ENCODE measurements at places on chromosomes 7 and 10.

DNA sequence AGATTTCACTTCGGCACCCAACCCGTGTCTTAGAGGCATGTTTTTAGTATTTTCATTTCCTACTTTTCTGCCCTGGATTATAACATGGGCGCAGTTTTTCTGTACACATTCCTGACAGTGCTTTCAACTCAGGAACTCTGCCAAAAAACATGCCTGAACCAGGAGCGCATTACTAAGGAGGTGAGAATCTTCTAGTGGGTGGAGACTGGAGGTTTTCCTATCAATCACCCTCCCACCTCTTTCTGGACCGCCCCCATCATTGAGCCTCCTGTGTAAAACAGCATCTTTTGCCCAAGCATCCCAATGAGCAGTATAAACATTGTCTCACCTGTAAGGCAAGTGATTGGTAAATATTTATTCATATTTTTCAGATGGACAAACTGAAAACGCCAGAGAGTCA is 53.2 kb downstream of the STK17A start:
- DNase-seq: no peak

DNA sequence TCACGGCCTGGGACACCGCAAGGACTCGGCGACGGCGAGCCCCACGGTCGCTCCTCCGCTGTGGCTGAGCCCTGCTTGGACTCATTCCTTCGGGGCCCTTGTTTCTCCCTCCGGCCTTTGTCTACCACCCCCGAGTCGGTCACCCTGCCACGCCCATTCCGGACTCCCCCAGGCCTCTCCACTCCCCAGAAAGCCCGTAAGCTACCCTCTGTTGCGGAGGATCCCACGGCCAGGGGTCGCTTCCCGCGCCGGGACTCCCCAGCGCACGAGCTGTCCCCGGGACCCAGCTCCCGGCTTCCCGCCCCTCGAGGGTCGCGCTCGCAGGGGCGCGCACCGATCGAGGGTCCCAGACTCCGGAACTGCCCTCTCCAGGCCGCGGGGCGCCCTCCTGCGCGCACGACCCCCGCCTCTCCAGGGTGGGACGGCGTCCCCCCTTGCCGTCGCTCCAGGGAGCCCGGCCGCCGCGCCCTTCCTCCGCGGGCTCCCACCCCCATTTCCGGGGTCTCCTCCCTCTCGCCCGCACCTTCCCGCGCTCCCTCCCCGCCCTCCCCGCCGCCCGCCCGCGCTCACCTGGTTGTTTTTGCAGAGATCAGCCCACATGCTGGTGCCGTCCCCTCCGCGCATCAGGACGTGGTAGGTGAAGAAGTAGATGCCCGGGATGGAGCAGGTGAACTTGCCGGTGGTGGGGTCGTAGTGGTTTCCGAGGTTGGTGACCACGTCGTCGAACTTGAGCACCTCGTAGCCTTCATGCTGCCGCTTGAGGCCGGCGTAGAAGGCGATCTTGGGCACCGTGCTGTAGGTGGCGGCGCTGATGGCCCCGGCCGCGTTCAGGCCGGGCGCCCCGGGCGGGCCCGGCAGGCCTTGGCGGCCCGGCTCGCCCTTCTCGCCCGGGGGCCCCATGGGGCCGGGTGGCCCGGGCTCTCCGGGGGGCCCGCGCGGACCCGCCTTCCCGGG is 1.5 kb downstream of the C1QL3 start:
- no peak for DNase-seq

GRCh38 chr10:26385443-26385842 is 52.7 kb upstream of the APBB1IP start:
- DNase-seq: no peak

GRCh38 chr10:61283066-61283465 is 170.1 kb downstream of the TMEM26 start:
- no peak for DNase-seq

GRCh38 chr10:7507887-7508726 is 97.3 kb upstream of the SFMBT2 start:
- no peak for DNase-seq

DNA sequence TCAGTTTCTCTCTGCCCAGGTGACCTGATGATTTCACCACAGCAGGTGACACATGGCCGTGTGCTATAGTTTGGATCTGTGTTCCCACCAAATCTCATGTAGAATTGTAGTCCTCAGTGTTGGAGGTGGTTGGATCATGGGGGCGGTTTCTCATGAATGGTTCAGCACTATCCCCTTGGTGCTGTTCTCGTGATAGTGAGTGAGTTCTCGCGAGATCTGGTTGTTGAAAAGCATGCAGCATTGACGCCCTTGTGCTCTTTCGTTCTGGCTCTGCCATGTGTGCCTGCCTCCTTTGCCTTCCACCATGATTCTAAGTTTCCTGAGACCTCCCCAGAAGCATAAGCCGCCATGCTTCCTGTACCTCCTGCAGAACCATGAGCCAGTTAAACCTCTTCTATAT is 85.2 kb upstream of the C1QL3 start:
- no peak for DNase-seq

DNA sequence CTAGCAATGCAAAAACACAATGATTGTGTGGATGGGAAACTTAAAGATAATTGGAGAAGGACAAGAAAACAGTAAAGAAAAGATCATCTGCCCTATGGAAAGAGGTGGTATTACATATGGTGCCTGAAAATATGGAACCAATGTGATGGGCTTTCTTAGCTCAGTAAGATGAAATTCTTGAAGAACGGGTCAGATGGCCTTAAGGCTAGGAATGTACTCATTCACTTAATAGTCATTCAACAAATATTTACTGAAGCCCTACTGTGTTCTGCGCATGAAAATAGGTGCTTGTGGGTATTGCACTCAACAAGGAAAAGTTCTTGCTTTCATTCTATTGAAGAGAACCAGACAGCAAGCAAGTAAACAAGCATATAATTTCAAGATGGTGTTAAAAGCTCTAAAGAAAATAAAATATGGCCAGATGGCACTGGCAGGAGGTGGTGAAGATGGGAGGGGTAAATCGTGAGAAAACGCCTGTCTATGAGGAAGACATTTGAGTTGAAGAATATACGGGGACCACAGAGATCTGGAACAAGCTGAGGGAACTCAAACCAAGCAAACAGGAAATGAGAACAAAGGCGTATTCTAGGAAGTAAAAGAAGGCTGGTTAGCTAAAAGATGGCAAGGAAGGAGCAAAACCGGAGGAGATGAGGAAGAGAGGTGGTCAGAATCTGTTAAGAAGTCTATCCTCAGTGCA is 179.7 kb downstream of the ANK3 start:
- no peak for DNase-seq

- peak; percentile 63 for DNase-seq
Measured at GRCh38 chr7:148286150-148286549, 304.4 kb upstream of the C7orf33 start.

DNA sequence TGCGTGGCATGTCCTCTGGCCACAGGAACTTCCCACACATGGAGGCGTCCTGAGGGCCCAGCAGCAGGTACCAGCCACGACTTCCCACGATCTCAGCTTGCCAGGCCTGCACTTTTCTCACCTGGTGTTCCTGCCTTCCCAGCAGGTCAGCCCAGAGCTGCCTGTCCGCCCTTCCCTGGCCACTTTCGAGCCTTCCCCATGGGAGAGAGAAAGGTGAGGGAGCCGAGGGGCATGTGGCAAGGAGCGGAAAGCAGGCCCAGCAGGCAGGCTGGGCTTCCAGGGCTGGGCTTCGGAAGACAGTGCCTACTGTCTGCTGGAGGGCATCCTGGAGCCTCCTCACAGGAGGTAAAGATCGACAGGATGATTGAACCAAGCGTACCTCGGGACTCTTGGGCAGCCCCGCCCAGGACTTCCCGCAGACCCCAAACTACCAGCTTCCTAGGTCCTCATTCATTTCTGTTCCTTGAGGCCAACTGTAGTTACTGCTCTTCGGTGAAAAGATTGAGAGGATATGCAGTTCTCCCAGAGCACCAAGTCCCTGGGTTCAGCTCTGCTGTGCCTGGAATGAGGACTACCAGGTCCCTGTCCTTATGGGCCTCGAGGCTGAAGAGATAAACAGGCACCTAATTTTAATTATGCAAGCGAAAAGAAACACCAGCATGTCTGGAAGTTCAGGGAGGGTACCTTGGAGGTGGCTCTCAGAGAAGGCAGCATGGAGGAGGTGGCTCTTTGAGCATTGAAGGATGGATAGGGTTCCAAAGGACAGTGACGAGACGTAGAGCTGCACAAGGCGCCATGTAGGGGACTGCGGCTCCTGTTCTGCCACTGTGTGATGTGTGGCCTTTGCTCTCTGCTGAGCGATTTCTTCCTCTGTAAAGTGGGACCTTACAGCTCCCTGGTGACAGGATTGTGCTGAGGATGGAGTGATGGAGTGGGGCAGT is 87.8 kb downstream of the ZMIZ1 start:
- no peak for DNase-seq

DNA sequence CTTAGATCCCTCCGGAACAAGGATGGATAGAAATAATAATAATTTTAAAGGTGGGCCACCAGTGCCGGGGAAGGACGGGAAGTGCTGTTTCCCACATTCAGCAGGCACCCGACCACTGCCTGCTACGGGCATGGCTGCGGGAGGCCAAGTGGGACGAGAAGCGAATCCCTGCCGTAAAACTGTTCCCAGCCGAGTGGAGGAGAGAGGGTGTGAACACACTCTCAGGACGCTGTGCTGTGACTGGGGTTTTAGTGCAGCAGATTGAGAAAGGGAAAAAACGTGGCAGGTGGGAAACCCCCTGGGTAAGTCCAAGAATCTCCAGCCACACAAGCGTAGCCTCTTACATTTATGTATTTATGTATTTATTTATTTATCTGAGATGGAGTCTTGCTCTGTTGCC is 158.8 kb downstream of the DNAJB6 start:
- no peak for DNase-seq

GRCh38 chr10:89001729-89002072 is 11.1 kb downstream of the FAS start:
- DNase-seq: no peak

- no peak for DNase-seq
Measured at GRCh38 chr7:143884969-143885559, 16.9 kb downstream of the TCAF1 start.

DNA sequence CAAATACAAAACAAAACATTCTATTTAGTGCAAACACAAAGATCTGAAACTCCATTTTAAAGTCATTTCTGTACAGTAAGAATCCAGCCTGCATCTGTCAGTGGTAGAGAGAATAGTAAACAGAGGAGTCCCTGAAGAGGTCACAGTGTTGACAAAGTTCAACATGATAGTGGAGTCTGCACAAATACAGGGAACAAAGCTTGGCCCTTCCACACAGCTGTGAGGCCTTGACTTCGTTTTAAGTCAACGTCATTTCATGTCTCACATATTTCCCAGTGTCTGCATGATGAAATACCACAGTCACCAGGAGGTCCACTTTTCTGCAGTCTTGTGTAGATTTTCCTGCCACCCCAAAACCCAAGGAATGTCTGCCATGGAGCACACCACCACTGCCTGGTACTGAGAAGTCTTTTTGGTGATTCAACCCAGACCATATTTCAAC is 33.0 kb downstream of the CYP26A1 start:
- no peak for DNase-seq

DNA sequence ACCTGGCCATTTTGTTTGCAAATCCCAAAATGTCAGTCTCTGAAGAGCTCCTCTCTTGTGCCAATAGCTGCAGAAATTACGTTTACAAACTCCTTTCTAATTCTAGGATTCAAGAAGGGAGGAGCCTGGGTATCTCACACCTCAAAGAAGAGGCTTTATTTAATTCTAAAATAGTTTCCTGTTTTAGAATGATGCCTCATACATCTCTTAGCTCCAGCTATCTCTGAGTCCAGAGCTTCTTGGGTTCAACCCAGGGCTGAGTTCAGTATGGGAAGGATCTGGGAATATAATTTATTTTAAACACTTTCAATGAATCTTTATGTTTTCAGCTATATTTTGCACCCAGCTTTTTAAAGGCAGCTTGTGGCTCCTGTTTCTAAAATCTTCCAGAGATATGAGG is 150.1 kb downstream of the CACNA2D1 start:
- no peak for DNase-seq

DNA sequence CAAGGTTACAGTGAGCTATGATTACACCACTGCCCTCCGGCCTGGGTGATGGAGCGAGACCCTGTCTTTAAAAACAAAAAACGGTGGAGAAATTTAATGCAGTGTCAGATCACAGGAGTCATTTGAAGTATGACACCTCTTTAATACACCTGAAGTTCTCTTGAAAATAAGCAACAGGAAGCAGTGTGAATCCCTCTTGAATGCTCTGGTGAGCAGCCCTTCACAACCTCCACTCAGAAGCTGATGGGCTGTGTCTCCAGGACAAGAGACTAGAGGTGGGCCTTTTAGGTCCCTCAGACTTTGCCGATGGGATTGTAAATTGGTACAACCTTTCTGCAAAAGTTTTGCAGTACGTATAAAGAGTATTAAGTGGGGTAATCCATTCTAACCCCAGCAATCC is 50.1 kb downstream of the CYP26A1 start:
- DNase-seq: no peak

GRCh38 chr7:141354251-141354650 is 197.0 kb upstream of the AGK start:
- DNase-seq: no peak

GRCh38 chr7:15225981-15226380 is 323.4 kb upstream of the DGKB start:
- DNase-seq: no peak

GRCh38 chr7:84200859-84201258 is 6.3 kb upstream of the SEMA3A start:
- DNase-seq: no peak

DNA sequence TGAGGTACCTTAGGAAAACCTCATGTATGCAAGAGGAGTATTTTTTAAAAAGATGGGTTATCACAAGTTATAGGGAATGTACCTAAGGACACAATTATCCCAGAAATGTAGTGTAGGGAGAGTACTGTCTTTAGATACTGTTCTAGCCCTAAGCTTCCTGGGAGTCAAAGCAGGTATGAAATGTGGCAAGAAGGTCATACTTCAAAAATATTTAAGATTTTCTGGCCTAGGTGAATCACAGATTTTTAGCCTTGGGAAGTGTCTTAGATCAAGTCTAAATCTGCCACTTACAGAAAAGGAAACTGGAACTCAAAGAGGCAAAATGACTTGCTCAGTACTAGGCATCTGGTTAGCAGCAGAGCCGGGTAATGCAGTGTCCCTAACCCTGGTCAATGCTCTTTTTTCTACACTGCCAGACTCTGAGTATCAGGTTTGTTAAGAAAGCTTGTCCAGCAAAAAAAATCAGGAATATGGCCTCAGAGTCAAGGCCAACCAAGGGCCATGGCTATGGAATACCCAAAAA is 13.9 kb downstream of the PIK3AP1 start:
- DNase-seq: no peak

- DNase-seq: no peak
Measured at GRCh38 chr7:66558660-66559465, 69.8 kb upstream of the KCTD7 start.

GRCh38 chr7:20193242-20193777 is 23.9 kb downstream of the MACC1 start:
- DNase-seq: no peak

- no peak for DNase-seq
Measured at GRCh38 chr10:114650831-114651230, 7.2 kb downstream of the ABLIM1 start.

Measured in HEK293T (cell line).